ENCODE measurements at places on chromosomes 3 and 15.

DNA sequence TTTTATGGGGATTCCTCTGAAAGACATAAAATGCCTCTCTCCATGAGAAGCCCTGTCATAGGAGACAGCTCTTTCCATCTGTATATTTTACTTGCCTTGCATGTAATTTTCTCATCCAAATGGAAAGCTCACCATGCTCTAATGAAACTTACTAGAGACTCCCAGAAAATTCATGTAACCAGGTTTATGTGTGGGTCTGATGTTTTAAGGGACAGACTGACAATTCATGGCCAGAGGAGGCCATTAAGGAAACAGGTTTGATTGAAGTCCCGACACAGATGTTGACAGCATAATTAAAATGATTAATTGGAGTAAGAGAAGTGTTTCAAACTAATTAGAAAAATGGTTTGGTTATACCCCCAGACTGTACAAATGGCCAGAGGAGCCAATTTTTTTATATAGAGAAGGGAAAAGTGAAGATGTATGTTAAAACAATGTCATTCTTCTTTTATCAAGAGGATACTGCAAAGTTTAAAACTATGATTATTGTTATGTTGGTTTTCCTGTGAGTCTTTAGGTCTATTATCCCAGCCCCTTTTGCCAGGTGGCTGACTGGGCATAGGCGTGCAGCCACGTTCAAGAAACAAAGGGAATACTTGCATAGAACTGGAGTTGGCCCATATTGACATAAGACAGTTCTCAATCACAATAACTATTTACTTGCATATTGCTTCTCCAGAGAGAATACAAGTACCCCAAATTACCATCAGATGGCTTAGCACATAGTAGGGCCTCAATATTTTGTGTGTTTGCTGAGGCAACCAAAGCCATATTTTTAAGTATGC lies 64.8 kb downstream of the RBMS3 start:
- no peak for DNase-seq

DNA sequence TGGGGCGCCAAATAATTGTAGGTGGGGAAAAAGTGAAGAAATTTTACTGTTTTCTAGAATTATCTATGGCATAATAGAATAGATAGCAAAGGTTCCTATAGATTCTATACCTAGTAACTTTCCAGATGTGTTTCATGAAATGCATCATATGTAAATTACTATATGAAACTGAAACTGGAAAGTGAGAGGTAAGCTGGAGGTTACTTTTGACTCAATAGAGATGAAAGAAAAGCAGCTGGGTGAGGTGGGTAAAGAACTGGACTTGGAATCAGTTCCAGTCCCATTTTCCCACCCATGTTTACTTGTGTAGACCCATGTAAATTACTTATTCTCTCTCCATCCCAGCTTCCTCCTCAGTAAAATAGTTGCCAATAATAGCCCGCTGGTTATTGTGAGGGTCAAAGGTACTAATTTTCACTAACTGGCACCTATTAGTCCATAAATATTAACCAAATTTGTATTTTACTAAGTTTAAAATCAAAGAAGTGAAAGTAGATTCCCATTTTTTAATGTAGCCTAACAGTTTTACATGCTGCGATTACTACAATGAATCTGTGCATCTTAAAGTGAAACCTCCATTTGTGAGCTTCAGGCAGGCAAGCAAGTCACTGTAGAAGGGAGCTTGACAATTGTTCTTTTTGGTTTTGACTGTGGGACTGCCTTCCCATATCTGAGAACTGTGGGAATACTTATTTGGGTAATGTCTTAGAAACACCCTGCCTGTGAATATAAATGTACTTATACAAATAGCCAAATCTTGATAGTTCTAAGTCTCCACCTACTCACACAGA lies 312.1 kb downstream of the SLC9A9 start:
- DNase-seq: no peak

- DNase-seq: no peak
Observed at GRCh38 chr3:4633078-4634004, 140.2 kb downstream of the ITPR1 start.

- no peak for DNase-seq
Observed at GRCh38 chr3:12938258-12938711, 96.9 kb upstream of the RPL32 start.

GRCh38 chr3:123682781-123683504 lies 98.1 kb upstream of the HACD2 start:
- no peak for DNase-seq
